ENCODE measurements at places on chromosomes 13 and 19.

GRCh38 chr19:51029718-51030117 lies 3.3 kb upstream of the KLK11 start:
- DNase-seq: no peak

GRCh38 chr19:53871454-53871853 lies 3.8 kb downstream of the MYADM start:
- no peak for DNase-seq

- no peak for DNase-seq
Observed at GRCh38 chr13:93080587-93080986, 146.0 kb upstream of the GPC6 start.

DNA sequence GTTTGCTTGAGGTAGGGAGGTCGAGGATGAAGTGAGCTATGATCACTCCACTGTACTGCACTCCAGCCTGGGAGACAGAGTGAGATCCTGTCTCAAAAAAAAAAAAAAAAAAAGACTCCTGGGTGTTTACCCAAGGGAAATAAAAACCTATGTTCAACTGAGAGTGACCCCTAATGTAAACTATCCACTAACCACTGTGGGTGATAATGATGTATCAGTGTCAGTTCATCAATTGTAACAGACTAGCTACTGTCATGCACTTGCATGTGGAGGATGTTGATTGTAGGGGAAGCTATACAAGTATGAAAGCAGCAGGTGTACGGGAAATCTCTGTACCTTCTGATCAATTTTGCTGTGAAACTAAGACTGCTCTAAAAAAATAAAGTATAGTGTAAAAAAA lies 2.6 kb upstream of the CIB3 start:
- DNase-seq: no peak
